ENCODE measurements at places on chromosomes 13 and 19. TPM values are rescaled to one million over a fixed set of nuclear protein-coding genes. Genes with fewer than 3 reads are reported as not detected.

The PRODH2 gene
- not detected for total RNA-seq

The KLK5 gene
- total RNA-seq = not detected

The FCER2 gene
- total RNA-seq = not detected

The TMPRSS9 gene
- total RNA-seq = under 0.01 TPM

The PIK3R2 gene
- total RNA-seq = 7.5 TPM

The GARIN5A gene
- total RNA-seq = not detected

The GPR4 gene
- total RNA-seq = 15.7 TPM

The ZNF493 gene
- 10.6 TPM for total RNA-seq

The APLP1 gene
- 2.2 TPM for total RNA-seq

The CDX2 gene
- total RNA-seq = not detected

The MYO16 gene
- total RNA-seq = under 0.01 TPM

The KRTDAP gene
- total RNA-seq = not detected

The KANK2 gene
- total RNA-seq = 53.1 TPM

The TLE6 gene
- total RNA-seq = 1.6 TPM

The DCAF15 gene
- total RNA-seq = 12.2 TPM

The ZNF221 gene
- 5.2 TPM for total RNA-seq

The KIR3DL1 gene
- total RNA-seq = not detected

The TMEM255B gene
- 29.9 TPM for total RNA-seq

The OR7A10 gene
- total RNA-seq = not detected

The APOC1 gene
- total RNA-seq = 1.2 TPM

The IL12RB1 gene
- total RNA-seq = not detected

The LRRC63 gene
- not detected for total RNA-seq

The DAND5 gene
- total RNA-seq = not detected

The PCDH8 gene
- total RNA-seq = not detected

The MARK4 gene
- 17.7 TPM for total RNA-seq

The LRP3 gene
- total RNA-seq = 20.5 TPM

The KIR2DL3 gene
- total RNA-seq = not detected

The ETV2 gene
- total RNA-seq = 0.14 TPM

The PMIS2 gene
- total RNA-seq = not detected

The SULT2B1 gene
- not detected for total RNA-seq

The CEACAM7 gene
- not detected for total RNA-seq

The CNMD gene
- not detected for total RNA-seq

The LILRA1 gene
- not detected for total RNA-seq

The LHFPL6 gene
- total RNA-seq = 20.6 TPM

The GEMIN7 gene
- total RNA-seq = 27.1 TPM

The LGALS14 gene
- not detected for total RNA-seq

The SLAIN1 gene
- total RNA-seq = 4.0 TPM

The HIF3A gene
- 9.0 TPM for total RNA-seq

The PSG1 gene
- not detected for total RNA-seq

The KLK3 gene
- not detected for total RNA-seq

The C19orf18 gene
- not detected for total RNA-seq

The LYPD3 gene
- not detected for total RNA-seq
